ENCODE measurements at places on chromosomes 7 and 10.
A peak's percentile ranks its signal among the peaks of the same experiment; 100 is the strongest.

DNA sequence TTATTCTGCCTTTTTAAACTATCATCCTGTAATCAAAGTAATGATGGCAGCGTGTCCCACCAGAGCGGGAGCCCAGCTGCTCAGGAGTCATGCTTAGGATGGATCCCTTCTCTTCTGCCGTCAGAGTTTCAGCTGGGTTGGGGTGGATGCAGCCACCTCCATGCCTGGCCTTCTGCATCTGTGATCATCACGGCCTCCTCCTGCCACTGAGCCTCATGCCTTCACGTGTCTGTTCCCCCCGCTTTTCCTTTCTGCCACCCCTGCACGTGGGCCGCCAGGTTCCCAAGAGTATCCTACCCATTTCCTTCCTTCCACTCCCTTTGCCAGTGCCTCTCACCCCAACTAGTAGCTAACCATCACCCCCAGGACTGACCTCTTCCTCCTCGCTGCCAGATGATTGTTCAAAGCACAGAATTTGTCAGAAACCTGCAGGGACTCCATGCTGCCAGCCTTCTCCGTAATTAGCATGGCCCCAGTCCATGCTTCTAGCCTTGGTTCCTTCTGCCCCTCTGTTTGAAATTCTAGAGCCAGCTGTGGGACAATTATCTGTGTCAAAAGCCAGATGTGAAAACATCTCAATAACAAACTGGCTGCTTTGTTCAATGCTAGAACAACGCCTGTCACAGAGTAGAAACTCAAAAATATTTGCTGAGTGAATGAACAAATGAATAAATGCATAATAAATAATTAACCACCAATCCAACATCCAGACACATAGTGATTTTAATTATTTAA lies 151.7 kb downstream of the EGFR start:
- DNase-seq = no peak

- peak; percentile 77 for DNase-seq
Observed at GRCh38 chr7:155815332-155816191, 3.3 kb upstream of the SHH start.

GRCh38 chr7:106626376-106627164 lies 34.4 kb downstream of the CCDC71L start:
- DNase-seq = no peak

- no peak for DNase-seq
Observed at GRCh38 chr7:132103718-132104117, 472.6 kb downstream of the PLXNA4 start.

DNA sequence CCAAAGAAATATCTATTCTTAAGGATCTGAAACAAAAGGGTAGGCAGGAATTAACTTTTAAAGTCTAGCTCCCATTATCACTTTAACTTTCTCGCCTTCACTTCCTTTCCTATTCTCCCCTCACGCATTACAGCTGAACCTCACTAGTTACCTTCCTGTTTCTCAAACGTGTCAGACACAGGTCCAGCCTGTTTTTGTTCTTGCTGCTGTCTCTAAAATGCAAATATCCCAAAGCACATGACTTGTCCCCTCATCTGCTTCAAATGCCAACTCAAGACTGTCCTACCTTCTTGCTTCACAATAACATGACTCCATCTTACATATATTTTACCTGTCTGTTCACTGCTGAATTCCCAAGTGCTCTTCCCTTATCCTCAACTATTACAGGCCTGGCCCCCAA lies 17.6 kb downstream of the ZDHHC6 start:
- no peak for DNase-seq

- DNase-seq = no peak
Observed at GRCh38 chr7:129615018-129615417, 3.5 kb downstream of the NRF1 start.

- DNase-seq = peak; percentile 91
Observed at GRCh38 chr10:78407009-78407711, 373.5 kb downstream of the RPS24 start.

GRCh38 chr7:157309988-157310668 lies 26.7 kb upstream of the DNAJB6 start:
- peak; percentile 42 for DNase-seq

DNA sequence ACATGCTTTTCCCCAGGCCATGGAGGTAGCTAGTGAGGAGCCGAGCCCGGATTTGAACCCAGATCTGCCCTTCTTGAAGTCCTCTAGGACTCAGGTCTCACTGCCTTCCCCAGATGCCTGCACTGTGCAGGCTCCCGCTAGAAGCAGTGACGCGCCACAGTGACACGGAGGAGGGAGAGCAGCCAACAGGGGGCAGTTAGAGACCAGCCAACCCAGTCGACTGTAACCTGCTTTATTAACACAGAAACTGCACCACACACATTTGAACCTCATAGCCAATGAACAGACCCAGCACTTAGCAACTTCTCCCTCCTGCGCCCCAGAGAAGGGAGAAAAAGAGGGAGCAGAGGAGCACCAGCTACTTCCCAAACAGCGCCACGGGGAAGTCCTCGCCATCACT lies 27.4 kb downstream of the PILRA start:
- peak; percentile 50 for DNase-seq

DNA sequence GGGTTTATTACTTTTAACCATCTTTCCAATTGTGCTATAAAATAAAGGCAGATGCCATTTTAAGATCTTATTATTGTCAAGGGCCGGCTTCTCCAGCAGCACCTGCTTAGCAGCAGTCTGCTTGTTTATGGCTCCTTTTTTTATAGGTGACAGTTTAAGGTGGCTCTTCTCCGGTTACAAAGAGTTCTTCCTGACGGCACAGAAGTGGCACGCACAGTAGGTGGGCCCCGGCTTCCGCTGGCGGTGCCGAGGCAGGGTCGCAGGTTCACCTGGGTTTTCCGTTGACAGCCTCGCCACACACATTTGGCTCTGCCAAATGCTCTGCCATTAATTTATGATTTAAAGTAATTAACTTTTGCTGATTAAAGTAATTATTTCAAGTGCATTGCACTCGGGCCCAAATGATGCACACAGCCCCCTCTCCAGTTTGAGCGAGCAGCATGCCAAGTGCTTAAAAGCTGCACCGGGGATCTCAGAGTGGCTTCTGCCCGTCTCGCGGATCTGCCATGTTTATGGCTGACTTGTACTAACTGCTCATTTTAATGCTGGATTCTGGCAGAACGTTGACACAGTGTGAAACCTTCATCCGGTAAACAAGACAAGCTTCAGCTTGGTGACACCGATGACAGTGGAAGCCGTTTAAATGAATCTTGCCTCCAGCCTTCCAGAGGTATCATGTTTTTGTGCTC lies 355.1 kb upstream of the MKI67 start:
- DNase-seq = no peak

DNA sequence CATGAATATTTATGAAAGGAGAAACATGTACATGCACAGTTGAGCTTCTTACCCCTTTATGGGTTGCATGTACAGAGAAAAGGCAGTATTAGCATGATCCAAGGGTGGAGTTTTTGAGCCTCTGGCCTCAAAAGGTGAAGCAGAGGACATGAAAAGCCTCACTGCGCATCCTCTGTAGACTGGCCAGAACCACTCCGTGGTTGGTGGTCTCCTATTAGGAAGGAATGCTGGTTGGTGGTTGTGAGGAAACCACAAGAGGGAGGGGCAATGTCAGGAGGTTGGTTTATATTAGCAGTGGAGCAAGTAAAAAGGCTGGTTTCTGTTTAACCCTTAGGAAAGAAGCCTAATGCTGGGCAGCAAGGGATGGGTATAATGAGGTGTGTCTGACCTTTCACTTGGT lies 37.5 kb downstream of the AHCYL2 start:
- DNase-seq = no peak

DNA sequence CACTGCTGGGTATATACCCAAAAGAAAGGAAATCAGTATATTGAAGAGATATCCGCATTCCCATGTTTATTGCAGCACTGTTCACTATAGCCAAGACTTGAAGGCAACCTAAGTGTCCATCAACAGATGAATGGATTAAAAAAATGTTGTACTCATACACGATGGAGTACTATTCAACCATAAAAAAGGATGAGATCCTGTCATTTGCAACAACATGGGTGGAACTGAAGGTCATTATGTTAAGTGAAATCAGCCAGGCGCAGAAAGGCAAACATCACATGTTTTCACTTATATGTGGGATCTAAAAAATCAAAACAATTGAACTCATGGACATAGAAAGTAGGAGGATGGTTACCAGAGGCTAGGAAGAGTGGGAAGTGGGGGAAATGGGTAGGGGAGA lies 19.3 kb downstream of the NRCAM start:
- no peak for DNase-seq

DNA sequence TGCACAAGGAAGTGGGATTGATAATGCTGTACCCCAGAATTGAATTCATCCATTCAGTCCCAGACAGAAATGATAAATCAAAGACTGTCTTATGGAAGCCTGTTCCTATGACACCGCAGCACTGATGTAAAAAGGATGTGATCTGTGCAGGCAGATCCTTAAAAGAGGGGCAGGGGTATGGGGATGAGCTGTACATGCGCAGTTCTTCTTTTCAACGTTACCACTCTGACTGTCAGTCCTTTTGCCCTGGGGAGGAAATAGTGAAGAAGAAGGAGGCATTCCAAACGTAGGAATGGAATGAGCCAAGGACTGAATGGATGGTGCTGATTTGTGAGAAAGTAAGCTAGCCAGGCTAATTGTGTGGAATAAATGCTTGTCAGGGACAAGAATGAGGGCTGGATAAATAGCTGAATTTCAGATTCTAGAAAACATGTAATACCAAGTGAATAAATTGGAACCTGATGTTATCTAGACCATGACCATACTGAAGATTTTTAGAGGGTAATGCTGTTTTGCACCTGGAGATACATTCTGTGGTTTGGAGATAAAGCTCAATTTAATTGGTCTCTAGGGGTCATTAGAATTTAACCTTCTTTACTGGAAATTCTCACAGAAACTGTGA lies 509.3 kb downstream of the SORCS3 start:
- DNase-seq = no peak

- no peak for DNase-seq
Observed at GRCh38 chr7:146720195-146720594, 603.6 kb downstream of the CNTNAP2 start.

- DNase-seq = no peak
Observed at GRCh38 chr7:131196803-131197202, 130.9 kb upstream of the MKLN1 start.

DNA sequence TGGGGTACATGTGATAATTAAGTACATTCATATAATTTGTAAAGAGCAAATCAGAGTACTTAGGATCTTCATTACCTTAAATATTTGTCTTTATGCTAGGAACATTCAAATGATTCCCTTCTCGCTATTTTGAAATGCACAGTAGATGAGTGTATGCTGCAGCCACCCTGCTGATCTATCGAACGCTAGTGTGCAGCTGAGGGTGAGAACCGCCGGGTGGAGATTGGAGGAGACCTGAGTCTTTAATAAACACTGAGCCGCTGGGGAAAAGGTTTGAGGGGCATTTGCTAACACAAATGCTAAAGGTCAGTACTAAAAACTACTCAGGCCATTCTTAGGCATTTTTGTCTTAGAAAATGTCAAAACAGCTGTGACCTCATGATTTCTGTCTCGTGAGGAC lies 148.0 kb downstream of the DPP6 start:
- no peak for DNase-seq

GRCh38 chr10:84004221-84004620 lies 135.1 kb upstream of the GHITM start:
- DNase-seq = no peak

GRCh38 chr7:100572281-100572948 lies 1.3 kb downstream of the SAP25 start:
- peak; percentile 30 for DNase-seq

DNA sequence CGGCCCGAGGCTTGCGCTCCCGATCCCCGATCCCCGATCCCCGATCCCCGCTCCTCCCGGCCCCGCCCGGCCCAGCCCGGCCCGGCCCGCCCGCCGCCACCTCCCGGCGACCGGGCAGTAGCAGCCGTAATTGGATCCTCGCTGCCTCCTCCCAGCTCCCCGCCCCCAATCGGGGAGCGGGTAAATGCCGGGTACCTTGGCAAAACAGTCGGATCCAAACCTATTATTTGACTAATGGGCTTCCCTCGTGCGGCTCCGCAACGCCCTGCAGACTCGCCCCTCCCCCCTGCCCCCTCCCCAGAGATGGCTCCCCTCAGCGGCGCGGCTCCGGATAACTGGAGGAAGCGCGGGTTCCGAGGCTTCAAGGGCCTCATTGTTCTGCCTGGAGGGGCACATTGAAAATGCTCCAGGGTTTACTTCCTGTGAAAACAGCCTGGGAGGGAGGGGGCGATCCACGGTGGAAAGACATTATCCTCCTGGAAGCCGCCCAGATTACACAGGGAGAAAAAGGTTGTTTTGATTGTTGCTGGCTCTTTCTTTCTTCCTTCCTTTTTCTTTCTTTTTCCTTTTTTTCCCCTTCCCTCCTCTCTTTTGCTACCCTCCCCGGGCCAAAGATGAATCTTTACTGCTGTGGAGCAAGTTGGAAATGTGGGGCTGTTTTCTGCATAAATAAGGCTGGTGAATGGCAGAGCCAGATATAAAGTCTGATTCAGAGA lies 94.7 kb upstream of the ZMIZ1 start:
- DNase-seq = no peak

Measured in SK-N-SH (cell line).